Activated CD4-positive, alpha-beta T cell treated with anti-CD3 and anti-CD28 coated beads, Interleukin-2, amount 50 U/mL, for 48 hours (primary cell): ENCODE measurements at places on chromosomes 16 and 17.
A peak's percentile ranks its signal among the peaks of the same experiment; 100 is the strongest.

- DNase-seq: no peak
These were observed 19.0 kb upstream of the RMI2 start for GRCh38 chr16:11326084-11326736.

DNA sequence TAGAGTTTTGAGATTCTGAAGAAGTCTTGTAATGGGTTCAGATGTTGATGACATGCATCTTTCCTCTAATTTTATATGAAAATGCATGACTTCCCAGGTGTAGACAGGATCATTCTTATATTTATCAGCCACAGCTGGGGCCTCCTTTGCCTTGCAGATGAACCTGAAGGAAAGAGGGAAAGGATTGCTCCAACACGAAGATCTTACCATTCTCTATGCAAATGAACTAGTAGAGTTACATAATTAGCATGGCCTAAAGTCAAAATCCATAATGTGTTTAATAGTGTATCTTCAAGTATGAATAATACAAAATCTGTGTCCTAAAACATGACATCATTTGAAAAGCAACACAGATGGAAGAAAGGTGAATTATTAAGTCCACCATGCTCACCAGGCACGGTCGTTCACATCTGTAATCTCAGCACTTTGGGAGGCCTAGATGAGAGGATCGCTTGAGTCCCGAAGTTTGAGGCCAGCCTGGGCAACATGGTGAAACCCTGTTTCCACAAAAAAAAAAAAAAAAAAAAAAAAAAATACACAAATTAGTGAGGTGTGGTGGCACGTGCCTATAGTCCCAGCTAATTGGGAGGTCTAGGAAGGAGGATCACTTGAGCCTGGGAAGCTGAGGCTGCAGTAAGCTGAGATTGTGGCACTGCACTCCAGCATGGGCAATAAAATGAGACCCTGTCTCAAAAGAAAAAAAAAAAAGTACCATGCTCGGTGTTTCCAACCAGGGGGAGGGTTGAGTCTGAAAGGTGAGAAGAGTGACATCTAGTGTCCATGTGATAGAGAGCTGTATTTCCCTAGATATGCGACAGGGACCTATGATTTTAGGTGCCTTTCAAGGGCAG lies 6.3 kb downstream of the VWA3A start:
- DNase-seq: no peak

- DNase-seq: no peak
These were observed 873 bp downstream of the SETD1A start for GRCh38 chr16:30958175-30959079.

GRCh38 chr16:16143038-16143763 lies 80.1 kb downstream of the ABCC6 start:
- DNase-seq: peak; percentile 13

- no peak for DNase-seq
These were observed 492.6 kb downstream of the GRIN2A start for GRCh38 chr16:9689597-9689996.

GRCh38 chr17:42117397-42118125 lies 3.6 kb downstream of the KAT2A start:
- DNase-seq: no peak

- DNase-seq: no peak
These were observed 53.6 kb downstream of the CBFA2T3 start for GRCh38 chr16:88923450-88923849.

- DNase-seq: no peak
These were observed 20.7 kb upstream of the MNT start for GRCh38 chr17:2421315-2422147.

GRCh38 chr17:66610361-66611133 lies 224.4 kb upstream of the CACNG5 start:
- no peak for DNase-seq

DNA sequence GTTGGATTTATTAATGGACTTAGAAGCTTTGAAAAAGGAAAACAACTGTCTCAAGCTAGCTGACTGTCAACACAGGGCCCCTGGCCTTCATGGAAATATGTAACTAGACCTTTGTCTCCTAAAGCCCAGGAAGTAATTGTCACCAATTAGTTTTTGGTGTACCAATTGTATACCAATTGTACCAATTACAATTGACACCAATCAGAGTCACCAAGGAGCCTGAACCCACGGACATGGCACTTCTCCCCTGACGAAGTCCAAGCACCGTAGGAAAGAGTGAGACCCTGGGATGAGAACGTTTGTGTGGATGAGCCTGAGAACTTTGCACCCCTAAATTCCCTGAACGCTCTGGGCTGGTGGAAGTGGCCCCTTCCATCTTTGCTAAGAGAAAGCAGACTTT lies 129.0 kb downstream of the ENGASE start:
- DNase-seq: no peak

DNA sequence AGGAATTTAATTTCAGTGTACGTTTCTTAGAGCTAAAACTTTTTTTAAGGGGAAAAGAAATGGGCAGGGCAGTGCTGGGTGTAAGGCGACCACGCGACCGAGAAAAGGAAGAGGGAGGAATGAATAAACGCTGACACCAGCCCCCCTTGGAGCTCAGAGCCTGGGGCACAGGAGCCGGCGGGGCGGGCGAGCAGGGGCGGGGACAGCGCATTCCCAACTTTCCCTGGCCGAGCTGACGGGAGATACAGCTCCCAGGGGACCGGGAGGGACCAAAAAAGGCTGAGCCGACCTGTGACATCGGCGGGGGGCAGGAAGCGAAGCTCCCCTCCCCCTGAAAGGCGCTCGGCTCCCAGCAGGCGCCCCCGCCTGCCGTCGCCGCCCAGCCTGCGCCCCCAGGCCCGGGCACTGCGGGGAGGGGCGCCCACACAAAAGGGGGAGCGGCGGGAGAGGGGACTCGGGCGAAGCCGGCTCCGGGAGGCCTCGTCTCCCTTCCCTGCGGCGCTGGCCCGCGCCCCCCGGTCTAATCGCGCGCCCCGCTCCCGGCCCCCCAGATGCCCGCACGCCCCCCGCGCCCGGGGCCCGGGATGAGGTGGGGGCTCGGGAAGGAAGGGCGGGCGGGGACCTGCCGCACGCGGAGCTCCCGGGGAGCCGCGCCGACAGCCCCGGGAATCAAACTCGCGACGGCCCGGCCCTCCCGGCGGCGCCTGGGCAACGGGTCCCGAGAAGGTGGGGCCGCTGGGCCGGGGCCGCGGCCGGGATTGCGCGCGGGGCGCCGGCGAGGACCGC lies 622 bp downstream of the CUEDC1 start:
- no peak for DNase-seq

DNA sequence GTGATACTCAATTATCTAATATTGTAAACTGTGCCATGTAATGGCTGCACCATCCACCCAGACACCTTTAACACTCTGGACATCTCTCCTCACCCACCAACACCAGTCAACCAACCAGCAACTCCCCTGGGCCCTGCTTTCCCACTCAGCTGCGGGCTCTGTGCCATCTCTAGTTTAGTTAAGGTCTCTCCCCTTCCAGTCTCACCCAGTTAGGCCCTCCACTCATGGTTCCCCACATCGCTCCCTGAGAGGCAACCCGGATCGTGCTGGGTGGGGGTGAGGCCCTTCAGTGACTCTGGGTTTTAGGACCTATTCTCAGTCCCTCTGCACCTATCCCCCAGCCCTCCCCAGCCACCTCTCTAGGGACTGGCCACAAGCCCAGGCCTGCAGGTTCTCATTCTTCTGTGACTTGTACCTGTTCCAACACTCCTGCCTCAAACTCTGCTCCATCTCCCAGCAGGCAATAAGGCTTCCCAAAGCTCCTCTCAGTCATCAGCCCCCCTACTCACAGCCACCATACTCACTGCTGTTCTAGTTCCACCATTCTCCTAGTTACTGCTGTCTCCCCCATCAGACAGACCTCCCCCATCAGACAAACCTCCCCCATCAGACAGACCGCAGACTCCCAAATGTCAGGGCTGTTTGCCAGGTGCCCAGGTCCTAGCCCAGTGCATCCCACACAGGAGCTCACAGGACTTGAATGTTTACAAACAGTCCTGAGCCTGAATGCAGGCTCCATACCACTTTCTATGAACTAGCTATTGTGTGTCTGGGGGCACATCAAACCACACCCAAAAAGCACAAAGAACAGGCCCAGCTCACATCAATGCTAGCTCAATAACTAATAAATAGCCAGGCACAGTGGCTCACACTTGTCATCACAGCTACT lies 2.6 kb downstream of the TK2 start:
- no peak for DNase-seq

DNA sequence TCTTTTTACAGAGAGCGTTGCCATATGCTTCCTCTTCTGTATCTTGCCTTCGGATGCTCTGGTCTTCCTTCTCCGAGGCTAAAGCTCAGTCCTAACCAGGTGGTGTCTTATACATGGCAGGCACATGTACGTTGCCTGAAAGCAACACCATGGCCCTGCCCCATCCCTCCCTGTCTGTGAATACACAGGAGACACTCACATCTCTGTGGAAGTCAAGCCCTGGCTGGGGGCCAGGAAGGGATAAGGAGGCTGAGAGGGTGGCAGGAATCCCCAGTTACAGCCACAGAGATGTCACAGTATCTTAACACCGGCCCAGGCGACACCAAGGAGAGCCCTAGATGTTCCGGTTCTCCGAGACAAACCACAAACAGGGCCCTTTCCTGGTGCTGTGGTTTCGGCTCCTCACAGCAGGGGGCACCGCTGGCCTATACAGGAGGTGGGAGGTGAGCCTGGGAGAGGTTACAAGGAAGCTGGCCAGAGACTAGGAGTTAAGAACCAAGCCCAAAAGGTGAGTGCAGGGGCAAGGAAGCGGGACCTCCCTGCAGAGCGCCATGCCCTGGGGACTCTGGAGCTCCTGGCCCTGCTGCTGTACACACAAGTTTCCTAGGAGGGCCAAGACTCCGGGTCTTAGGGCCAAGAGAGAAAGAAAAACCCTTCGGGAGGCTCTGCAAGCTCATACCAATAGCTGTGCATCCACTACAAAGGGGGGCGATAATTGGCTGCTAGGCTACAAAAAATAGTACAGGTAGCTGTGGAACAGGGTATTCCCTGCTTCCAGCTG lies 41.7 kb downstream of the SRL start:
- DNase-seq: peak; percentile 36

DNA sequence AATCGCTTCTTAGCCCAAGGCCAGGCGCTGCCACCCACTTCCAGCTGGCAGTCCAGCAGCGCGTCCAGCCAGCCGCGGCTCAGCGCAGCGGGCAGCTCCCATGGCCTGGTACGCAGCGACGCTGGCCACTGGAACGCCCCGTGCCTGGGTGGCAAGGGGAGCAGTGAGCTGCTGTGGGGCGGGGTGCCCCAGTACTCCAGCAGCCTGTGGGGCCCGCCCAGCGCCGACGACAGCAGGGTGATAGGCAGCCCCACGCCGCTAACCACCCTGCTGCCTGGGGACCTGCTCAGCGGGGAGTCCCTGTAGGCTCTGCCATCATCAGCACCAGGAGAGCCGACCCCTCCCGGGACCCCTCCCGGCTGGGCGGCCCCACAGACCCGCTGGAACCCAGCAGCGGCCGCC lies 24.0 kb downstream of the TMC6 start:
- DNase-seq: no peak

DNA sequence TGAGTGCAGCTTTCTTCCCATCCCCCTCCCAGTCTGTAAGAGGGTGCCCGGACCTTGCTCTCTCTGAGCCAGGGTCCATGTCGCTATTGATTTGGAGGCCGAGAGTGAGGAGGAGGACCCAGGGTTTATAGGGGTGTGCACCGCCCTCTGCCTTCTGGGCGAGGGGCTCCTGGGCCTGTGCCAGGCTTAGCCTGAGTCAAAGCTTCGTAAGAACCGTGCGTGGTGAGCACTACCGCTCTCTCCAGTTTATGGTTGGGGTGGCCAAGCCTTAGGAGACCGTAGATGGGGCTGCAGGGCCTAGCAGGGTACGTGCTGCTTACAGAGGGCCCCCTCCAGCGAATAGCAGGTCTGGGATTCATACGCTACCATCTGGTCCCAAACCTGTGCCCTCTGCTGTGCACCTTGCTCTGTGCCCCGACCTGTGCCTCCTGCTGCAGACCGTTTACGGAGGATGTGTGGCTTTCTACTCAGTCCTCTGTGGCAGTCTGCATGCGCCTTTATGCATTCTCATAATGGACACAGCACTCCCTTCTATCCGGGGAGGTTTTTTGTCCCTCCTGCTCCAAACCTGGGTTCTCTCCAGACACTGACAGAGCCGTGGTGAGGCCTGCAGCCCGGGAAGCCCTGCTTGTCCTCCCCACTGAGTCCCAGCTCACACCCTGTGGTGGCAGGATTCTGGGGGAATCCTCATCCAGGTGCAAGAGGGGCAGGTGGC lies 54.7 kb downstream of the PGS1 start:
- DNase-seq: no peak

- peak; percentile 50 for DNase-seq
These were observed 25.6 kb downstream of the WIPI1 start for GRCh38 chr17:68431661-68432071.

- no peak for DNase-seq
These were observed 9.3 kb downstream of the NQO1 start for GRCh38 chr16:69717066-69717465.

GRCh38 chr16:19040400-19040799 lies 27.0 kb upstream of the COQ7 start:
- DNase-seq: no peak

DNA sequence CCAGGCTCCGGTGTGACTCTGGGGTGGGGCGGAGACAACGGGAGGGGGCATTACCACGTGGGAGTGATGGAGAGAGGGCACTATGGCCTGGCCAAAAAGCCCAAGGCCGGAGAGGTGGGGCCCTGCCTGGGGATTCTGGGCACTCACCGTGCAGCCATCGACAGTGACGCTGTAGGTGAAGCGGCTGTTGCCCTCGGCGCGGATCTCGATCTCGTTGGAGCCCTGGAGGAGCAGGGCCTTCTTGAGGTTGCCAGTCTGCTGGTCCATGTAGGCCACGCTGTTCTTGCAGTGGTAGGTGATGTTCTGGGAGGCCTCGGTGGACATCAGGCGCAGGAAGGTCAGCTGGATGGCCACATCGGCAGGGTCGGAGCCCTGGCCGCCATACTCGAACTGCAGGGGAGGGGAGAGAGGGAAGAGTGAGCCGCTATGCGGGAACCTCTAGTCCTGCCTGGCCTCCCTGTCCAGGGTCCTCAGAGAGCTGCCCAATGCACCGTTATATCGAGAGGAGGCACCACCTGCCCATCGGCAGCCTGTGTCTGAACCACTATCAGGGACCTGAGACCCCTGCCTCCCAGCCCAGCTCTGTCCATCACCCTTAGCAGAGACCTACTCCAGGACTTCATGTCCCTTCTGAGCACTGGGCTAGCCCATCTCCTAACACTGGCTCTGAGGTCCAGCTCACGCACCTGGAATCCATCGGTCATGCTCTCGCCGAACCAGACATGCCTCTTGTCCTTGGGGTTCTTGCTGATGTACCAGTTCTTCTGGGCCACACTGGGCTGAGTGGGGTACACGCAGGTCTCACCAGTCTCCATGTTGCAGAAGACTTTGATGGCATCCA lies 15.6 kb downstream of the COL1A1 start:
- no peak for DNase-seq
